Smooth muscle cell of trachea (primary cell): ENCODE measurements at places on chromosomes 2 and 18. TPM values are rescaled to one million over a fixed set of nuclear protein-coding genes. Genes with fewer than 3 reads are reported as not detected.

SERPINB2 gene
- 2.6 and 6.5 TPM in 2 replicates for total RNA-seq

SULT1C2 gene
- total RNA-seq, result 0.44 and 0.50 TPM in 2 replicates

CNGA3 gene
- under 0.01 and 0.17 TPM in 2 replicates for total RNA-seq

BOLL gene
- total RNA-seq, result not detected in 2 replicates

COL6A3 gene
- 2,183 and 3,095 TPM in 2 replicates for total RNA-seq

DNAH7 gene
- 0.66 and 2.3 TPM in 2 replicates for total RNA-seq

UGT1A3 gene
- not detected in 2 replicates for total RNA-seq

MAPK4 gene
- total RNA-seq, result not detected in 2 replicates

CCT4 gene
- 162 and 205 TPM in 2 replicates for total RNA-seq

CDK15 gene
- 6.7 and 16.0 TPM in 2 replicates for total RNA-seq

FNDC4 gene
- 21.7 and 34.7 TPM in 2 replicates for total RNA-seq

RNF149 gene
- total RNA-seq, result 51.3 and 52.9 TPM in 2 replicates

SKA1 gene
- total RNA-seq, result 1.5 and 15.6 TPM in 2 replicates

HOXD13 gene
- not detected in 2 replicates for total RNA-seq

GPR45 gene
- not detected in 2 replicates for total RNA-seq

CFC1 gene
- not detected in 2 replicates for total RNA-seq

GALNT3 gene
- total RNA-seq, result 0.33 and 0.58 TPM in 2 replicates

TEKT4 gene
- not detected in 2 replicates for total RNA-seq

DYNC1I2 gene
- 102 and 173 TPM in 2 replicates for total RNA-seq
